ENCODE measurements at places on chromosomes 5 and 9.

DNA sequence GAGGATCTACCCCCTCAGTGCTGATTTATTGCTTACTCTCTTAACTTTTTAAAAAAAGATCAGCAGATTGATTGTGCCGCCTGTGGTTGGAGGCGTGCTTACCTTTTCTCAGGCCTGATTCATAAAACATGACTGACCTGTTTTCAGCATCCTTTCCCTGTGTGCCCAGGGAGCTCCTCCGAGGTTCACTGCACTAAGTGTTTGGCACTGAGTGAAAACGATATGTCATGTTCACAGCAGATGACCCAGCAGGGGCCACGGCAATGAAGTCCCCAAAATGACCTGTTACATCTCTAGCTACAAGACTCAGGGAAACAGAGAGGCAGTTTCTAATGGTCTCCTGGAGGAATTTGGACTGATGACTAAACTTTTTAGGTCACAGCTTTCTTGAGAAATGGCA, 69.9 kb downstream of the INSYN2B start:
- DNase-seq: no peak

DNA sequence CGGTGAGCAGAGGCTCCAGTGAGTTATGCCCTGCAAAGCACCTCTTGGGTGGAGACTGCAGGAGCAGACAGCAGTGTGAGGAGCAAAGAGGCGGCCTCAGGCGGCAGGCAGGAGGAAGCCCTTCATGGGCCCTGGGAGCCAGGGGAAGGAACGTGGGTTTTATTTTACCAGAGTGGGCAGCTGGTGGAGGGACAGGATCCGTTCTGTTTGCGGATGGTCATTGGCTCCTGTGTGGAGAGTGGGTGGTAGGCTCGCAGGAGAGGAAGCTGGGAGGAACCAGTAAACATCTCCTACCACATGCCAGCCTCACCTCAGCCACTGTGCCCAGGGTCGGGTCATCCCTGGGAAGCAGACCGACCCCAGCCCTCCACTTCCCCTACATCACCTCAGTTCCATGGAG, 24.4 kb downstream of the HNRNPH1 start:
- DNase-seq: no peak

DNA sequence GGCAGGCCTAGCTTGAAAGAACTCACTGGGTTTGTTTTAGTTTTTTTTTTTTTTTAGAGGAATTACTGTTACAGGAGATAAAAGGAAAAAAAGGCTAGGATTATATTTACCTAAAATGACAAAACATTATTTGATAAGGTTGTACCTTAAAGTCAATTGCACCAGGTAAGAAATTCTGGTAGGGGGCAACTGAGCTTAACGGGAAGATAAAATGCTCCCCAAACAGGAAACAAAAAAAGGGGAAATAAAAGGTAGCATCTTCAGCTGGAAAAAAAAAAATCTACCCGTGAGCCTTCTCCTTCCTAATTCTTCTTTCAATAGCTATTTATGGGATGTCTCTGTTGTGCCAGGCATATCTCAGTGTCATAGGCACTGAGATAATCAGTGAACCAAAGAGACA, 164.5 kb downstream of the PIK3R1 start:
- no peak for DNase-seq

GRCh38 chr5:4563400-4563799, 576.7 kb upstream of the ADAMTS16 start:
- no peak for DNase-seq

GRCh38 chr9:96476591-96476990, 26.6 kb downstream of the HABP4 start:
- no peak for DNase-seq

DNA sequence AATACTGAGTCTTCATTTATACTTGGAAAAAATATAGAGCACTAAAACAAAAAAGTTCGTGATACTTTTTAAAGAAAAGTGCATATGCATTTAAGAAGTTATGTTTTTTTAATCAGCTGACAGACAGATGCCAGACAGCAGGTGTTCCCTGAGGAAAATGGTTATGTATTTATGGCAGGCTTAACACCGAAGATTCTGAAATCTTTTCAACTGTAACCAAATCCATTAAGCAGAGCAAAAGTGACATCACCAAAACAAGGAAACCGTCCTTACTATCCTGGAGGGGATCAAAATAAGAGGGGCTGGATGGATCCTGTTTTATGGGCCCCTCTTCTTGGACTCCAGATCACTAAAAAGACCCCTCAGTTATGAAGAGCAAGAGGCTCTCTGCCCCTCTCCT, 404.9 kb upstream of the ADAMTS16 start:
- DNase-seq: no peak

DNA sequence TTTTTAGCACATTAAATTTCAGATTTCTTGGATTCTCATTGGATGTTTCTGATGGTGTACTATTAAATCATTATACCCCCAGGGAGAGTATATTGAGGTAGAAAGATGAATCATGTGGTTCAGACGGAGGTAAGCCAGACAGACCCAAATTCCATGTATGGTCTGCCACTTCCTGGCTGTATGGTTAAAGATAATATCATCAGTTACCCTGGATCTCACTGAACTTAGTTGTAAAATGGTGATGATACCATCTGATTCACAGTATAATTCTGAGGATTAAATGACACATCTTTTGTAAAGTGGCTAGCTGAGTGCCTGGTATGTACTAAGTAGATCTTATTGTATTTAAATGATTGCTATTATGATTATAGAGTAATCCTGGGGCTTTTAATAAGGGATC, 9.3 kb downstream of the SLC27A6 start:
- no peak for DNase-seq

DNA sequence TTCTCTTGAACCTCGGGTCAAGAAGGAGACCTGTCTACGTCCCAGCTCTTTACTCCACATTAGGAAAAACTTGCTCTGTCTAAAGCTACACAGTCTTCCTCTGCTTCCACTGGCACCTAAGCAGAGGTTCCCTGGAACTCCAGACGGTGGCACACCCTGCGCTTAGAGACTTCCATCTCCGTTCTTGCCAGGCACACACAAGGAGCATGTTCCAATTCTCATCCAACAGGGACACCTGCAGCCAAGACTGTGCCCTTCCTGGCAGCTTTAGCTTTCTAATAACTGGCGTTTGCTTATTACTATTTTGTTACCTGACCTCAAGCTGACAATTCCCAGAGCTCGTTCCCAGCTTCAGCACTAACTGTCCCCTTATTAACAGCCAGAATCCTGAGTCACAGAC, 16.0 kb downstream of the CAPSL start:
- no peak for DNase-seq

GRCh38 chr9:129838707-129839259, 3.5 kb downstream of the USP20 start:
- DNase-seq: no peak

DNA sequence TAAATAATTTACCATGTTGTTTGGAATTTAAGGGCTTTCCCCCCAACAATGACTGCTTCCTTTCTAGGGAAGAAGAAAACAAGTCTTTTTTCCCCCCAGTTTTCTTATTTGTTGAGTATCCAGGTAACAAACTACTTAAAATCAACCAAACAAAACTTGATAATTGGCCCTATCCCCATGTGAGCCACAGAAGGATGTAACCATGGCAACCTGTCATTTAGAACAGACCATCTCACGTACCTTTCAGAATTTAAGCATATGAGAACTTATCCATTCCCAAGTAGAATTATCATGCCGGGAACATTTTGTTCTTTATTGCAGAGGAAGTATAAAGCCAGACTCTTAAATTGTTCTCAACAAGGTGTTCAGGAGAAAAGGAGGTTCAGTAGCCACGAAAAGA, 392.3 kb downstream of the CETN3 start:
- DNase-seq: no peak

DNA sequence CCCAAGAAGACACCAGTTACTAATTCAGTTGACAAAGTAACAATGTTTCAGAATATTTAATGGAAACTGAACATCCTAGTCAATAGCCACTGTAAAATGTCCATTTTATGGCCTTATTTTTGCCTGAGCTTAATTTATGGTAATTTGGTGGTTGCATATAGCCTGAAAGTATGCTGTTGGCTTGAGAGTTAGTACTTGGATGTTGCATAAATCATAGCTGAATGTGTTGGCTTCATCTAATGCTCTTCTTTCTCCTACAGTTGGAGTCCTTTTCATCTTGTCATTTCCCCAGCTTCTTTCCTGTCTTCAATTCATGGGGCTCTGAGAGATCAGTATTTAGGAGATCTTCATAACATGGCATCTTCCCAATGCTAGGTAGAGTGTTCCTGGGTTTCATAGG, 164.6 kb downstream of the MAT2B start:
- no peak for DNase-seq

- no peak for DNase-seq
Observed at GRCh38 chr5:159525117-159525516, 194.8 kb upstream of the IL12B start.

GRCh38 chr9:83013867-83014605, 48.9 kb downstream of the RASEF start:
- no peak for DNase-seq

DNA sequence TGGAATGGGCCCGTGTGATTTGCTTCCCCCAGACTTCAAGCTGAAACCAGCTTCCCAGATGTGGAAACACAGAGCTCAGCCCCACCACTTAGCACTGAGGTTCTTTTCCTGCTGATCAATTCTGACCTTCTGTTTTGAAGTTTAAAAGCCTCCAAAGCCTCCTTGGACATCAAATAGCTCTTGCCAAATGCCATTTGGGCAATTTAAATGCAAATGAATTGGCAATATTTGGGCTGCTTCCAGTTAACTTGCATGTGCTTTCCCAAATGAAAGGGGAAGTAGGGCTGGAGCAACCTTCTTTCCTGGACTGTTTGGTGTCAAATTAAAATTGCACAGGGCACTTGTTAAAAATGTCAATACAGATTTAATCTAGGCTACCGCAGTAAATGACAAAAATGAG, 710.5 kb downstream of the TLR4 start:
- no peak for DNase-seq

DNA sequence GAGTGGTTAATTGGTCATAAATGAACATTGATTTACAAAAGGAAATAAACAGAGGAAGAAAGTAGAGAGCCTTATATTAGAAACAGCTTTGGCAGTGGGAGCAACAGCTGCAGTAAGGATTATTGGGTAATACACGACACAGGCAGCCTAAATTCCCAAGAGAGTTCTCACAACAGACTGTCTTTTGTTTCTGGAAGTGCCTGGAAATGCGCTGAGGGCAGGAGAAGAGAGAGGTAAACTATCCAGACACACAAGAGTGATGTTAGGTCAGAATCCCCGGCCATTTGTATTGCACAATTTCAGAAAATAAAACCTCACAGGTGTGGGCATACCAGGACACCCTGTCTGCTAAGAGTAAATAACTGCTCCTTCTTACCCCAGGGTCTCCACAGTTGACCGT, 450.4 kb upstream of the CTNND2 start:
- no peak for DNase-seq

DNA sequence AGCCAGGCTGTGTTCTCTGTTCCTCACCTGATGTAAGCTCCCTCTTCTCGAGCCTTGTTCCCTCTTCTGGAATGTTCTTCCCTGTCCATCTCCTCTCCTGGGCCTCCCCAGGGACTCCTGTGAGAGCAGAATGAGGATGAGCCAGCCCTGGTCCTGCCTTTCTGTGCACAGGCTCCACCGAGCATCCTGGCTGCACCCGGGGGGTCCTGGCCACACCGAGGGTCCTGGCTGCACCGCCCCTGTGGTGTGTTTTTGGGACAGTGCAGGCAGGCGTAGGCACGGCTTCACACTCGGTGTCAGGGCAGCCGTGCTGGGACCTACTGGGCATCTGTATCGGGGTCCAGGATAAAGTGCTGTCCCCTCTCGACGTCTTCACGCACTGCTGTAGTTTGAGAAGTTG, 17.8 kb downstream of the FBXW5 start:
- DNase-seq: no peak

DNA sequence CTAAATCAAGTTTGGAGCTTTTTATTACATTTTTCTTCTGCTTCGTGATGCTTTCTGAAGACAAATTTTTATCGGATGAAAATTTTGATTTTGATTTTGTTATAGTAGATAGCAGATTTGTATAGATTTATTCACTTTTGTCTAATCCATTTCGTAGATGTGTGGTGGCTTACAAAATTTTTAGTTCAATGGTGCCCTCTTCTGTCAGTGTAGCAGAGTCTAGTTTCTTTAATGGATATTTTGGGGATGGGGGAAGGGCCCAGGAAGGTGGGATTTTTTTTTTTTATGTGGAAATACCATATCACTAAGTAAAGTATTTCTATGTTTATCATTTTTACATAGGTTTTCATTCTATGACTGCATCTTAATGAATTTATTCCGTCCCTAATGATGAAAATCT, 259.9 kb upstream of the TARS1 start:
- DNase-seq: no peak

DNA sequence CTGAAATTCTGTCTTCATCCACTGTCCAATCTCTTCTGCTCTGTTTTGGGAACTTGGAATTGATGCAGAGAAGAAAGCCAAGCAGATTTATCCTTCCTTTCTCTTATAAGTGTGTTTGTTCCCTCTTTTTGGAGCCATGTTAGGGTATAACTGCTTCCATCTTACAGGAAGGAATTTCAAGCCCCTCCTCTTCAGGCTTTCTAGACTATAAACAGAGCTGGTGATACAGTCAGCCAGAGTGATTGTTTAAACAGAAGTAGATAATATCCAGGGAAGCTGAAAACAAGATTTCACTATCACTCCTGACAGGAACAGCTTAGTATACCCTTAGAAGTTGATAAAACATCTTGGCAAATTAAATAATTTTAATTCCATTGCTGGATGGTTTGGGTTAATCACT, 102.1 kb upstream of the DMRT1 start:
- DNase-seq: no peak

GRCh38 chr9:82604947-82605656, 457.8 kb downstream of the RASEF start:
- DNase-seq: no peak

GRCh38 chr9:124496075-124496449, 11.1 kb downstream of the NR5A1 start:
- no peak for DNase-seq

- DNase-seq: no peak
Observed at GRCh38 chr5:158691631-158692255, 408.0 kb downstream of the EBF1 start.

GRCh38 chr5:178640331-178641045, 13.6 kb upstream of the CLK4 start:
- no peak for DNase-seq

- no peak for DNase-seq
Observed at GRCh38 chr5:132050136-132050535, 10.3 kb upstream of the IL3 start.

- DNase-seq: no peak
Observed at GRCh38 chr5:13350767-13351166, 593.7 kb downstream of the DNAH5 start.

- DNase-seq: no peak
Observed at GRCh38 chr9:120382453-120382852, 197.5 kb downstream of the CDK5RAP2 start.

- DNase-seq: no peak
Observed at GRCh38 chr5:141559461-141559860, 59.3 kb downstream of the DIAPH1 start.

DNA sequence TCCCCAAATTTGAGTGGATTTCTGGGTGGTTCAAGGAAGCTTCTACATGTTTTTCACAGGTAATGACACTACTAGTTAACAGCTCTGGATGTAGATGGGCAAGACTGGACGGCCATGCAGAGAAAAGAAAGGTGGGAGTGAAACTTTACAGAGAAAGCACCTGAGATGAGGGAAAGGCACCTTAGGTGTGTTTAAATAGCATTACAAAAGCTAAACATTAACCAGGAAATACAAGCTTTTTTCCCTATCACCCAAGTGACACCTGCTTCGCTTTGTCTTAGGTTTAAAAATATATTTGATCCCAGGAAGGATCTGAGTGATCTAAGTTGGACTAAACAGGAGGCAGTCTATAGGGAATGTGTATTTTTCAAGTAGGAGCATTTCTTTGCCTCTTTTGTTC, 8.3 kb downstream of the C9orf152 start:
- DNase-seq: no peak

Measured in activated T-helper 2 cell treated with anti-CD3 and anti-CD28 coated beads, Interferon-gamma antibody, Interleukin-2, Interleukin-4, amounts not matched to agents 10 μg/mL and 5 μg/mL and 100 μg/mL, durations not matched to agents 14 hours and 24 hours and 36 hours (primary cell).